ENCODE measurements at places on chromosomes 6 and 20. TPM values are rescaled to one million over a fixed set of nuclear protein-coding genes. Genes with fewer than 3 reads are reported as not detected.

GRCh38 chr6:137465378-137466009 lies 28.7 kb downstream of the OLIG3 start:
- no peaks in the 10 kb centered on the region for H3K4me1 ChIP-seq
- H3K27me3 ChIP-seq: peaks cover 10% of the 10 kb centered on the region
- no peak overlapping the region for H3K4me3 ChIP-seq
- H3K27ac ChIP-seq: no peak overlapping the region

DNA sequence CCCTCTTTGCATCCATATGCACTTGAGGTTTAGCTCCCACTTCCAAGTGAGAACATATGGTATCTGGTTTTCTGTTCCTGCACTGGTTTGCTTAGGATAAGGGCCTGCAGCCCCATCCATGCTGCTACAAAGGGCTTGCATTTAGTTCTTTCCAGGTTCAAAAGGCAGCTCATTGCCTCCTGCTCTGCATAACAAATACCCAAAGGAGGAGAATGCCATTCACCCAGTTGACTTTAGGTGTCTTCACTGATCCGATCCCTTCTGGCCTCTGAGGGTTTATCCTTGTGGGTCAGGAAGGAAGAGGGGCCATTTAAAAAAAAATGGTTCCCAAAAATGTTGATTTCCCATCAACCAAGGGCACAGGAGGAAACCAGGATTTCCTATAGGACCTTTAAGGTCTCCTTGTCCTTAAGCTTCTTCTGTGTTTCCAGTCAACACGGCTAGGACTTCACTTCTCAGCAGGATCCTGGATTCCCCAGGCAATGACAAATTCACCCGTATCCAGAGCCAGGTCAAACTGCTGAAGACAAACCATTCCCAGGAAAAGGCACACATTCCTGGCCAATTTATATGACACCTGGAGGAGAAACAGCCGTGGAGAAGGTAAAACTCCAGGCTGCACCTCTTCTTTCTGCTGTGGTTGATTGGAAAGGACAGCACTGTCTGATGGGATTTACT lies 447.7 kb upstream of the CDH4 start:
- DNase-seq: no peak
- H3K27me3 ChIP-seq: no peaks in the 10 kb centered on the region
- H3K4me3 ChIP-seq: no peak overlapping the region
- no peaks in the 10 kb centered on the region for H3K4me1 ChIP-seq

DNA sequence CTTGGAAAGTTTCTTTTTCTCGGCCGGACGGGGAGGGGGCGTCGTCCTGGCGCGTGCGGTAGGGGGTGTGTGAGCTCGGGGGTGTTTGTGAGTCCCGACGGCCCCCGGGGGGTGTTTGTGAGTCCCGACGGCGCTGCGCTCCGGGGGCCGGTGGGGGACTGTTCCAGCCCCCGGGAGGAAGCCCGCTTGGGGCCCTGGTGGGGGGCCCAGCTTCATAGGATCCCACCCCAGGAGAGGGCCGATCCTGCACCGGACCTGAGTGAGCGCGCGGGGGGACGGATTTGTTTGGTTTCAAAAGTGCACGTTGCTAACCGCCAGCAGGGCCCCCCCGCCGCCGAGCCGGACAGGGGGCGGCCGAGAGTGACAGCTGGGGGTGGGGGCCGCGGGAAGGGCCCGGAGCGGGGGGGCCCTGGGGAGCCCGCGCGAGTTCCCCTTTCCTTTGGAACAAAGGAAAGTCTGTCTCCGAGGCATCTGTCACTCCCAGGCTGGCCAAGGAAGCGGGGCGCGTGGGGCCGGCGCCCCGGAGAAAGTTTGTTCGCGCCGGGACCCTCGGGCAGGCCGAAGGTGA lies 485 bp downstream of the TGIF2 start:
- H3K4me3 ChIP-seq: peak overlapping the region; percentile 54
- H3K36me3 ChIP-seq: no peaks in the 10 kb centered on the region
- DNase-seq: peak; percentile 29
- no peak overlapping the region for H3K27ac ChIP-seq
- peaks cover 39% of the 10 kb centered on the region for H3K4me1 ChIP-seq

GRCh38 chr6:14174996-14175395 lies 57.4 kb downstream of the CD83 start:
- DNase-seq: no peak
- H3K27ac ChIP-seq: no peak overlapping the region
- no peak overlapping the region for H3K4me3 ChIP-seq
- H3K27me3 ChIP-seq: no peaks in the 10 kb centered on the region
- no peaks in the 10 kb centered on the region for H3K4me1 ChIP-seq
- peaks cover 17% of the 10 kb centered on the region for H3K36me3 ChIP-seq

DNA sequence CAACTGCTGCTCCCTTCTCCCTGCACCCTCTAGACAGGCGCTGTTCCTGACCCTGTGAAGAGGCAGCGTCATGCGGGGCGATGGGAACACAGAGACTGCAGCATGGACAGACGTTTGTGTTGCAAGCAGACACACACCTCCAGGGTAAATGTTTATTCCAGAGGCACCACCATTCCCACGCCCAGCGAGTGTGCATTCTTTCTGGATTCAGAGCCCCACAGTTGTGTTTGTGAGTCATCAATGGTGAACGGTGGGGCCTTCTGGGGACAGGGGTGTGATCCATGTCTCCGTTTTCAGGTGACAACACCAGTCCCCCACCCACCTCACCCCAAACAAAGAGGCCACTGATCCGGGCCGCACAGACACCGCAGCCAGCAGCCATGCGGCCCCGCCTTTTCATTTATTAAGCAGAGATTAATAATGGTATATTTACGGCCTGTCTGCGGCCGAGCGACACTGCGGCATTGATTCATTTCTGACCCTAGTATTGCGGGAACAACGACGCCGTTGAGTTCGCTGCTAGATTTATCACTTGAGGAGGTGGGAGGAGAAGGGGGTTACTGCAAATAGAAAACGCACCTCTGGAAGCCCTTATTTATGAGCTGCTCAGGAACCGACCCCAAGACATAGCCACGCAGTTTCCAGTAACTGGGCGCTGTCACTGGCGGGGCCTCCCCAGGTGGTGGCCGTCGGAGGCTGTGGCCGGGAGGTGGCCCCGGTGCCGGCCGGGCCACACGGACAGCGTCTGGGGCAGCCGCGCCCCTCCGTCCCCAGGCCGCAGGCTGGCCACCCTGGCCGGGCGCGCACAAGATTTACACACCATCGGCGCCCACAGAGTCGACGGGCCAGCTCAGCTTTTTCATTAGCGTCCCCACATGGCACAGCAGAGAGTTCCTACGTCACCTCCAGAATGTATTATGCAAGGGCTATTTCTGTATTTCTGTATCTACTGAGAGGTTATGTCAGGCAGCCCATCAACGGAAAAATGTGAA lies 367.6 kb downstream of the THBS2 start:
- no peaks in the 10 kb centered on the region for H3K27me3 ChIP-seq
- H3K4me3 ChIP-seq: no peak overlapping the region
- DNase-seq: no peak
- no peaks in the 10 kb centered on the region for H3K36me3 ChIP-seq
- H3K27ac ChIP-seq: no peak overlapping the region
- H3K4me1 ChIP-seq: peaks cover 13% of the 10 kb centered on the region

GRCh38 chr20:56630506-56631317 lies 1.6 kb downstream of the TFAP2C start:
- no peaks in the 10 kb centered on the region for H3K36me3 ChIP-seq
- H3K4me3 ChIP-seq: no peak overlapping the region
- DNase-seq: no peak
- peaks cover 16% of the 10 kb centered on the region for H3K27me3 ChIP-seq

The VSX1 gene
- polyA plus RNA-seq: not detected
